Activated CD4-positive, alpha-beta T cell treated with anti-CD3 and anti-CD28 coated beads for 24 hours (primary cell): ENCODE measurements at places on chromosomes 4 and X.

DNA sequence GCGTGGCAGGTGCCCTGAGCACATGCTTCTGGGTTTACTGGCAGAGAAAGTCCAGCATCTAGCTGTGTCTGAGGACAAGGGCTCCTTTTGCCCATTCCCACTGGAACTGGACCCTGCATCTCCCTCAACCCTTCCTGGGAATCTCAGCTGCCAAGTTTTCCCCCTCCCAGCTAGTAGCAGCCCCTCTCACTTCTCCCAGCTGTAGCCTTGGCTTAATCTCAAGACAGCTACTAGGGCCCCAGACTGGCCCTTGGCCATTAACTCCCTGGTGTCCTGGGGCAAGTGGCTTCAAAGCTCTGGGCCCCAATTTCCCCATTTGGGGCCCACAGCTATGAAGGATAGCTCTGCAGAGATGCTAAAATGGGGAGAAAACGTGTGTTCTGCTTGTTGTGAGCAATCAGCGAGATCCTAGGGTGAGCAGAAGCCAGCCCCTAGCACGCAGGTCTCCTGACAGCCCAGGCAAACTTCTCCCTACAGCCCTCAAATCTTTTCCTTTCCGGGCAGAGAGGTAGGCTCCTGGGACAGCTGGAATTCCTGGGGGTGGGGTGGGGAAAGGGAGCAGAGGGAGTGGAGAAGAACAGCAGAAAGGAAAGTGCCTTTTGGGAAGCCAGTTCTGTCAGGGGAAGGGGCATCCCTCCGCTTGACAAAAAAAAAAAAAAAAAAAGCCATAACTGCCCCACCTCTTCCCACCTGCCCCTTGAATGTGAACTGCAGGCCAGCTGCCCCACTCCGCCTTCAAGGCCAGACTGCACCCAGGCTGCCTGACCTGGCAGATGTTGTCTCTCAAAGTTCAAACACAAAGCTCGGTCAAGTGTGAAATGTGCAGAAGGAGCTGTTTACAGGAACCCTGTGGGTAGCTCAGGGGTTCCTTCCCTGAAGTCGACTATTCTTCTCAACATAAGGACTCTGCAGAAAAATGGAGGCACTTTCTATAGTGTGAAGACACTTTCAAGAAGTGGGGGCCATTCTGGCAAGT is 16.6 kb downstream of the FGD1 start:
- no peak for DNase-seq

DNA sequence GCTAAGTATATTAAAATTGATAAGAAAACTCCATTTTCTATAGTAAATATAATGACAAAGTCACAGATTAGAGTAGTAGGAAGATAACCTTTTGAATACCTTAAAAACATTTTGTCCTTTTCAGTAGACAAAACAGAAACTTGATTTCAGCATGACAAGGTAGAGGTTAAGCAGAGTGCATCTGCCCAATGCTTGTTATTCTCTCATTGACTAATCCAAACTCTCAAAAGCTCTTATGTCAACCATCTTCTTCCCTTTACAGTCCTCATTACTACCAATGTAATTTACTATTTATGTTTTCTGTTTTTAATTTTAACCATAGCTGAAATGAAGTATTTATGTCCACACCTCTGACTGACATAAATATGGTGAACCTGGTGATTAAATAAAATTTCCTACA is 11.1 kb downstream of the NIPAL1 start:
- DNase-seq, result no peak

DNA sequence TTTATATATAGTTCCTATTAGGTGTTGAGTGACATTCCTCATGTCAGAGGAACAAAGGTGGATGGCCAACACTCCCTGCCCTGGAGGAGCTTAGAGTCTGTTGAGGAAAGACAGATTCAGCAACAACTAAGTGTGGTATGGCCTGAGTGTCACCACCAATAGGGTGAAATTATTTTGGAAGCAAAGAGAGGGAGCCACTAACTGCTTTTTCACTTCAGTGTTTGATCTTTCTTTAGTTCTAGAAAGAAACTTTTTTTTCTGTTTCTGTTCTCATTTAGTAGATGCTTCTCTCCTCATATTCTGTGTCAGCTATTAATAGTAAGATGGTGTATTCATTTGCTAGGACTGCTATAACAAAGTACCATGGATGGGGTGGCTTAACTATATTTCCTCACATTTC is 81.5 kb downstream of the ARX start:
- no peak for DNase-seq

GRCh38 chr4:945274-946102 is 13.2 kb downstream of the TMEM175 start:
- no peak for DNase-seq

DNA sequence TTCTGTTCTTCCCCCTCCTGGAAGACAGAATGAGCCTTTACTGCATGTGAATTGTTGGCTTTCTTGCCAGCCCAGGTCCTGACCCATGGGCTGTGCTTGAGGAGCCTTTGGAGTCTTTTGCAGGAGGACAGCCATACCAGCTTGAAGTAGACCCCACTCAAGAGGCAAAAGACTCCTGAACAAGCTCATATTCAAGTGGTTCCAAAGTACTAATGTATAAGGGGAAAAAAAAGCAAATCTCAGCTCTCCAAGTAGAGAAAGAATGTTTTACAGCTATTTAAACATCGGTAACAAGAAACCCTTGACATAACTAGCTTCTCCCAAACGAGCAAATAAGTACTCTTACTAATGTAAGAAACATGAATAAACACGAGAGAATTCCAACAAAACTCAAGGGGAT is 174.9 kb upstream of the MXRA5 start:
- DNase-seq, result no peak
